ENCODE measurements at places on chromosomes 5 and 9.
A peak's percentile ranks its signal among the peaks of the same experiment; 100 is the strongest.

GRCh38 chr5:134149571-134150303 lies 27.0 kb downstream of the SKP1 start:
- no peaks in the 10 kb centered on the region for H3K4me1 ChIP-seq
- H3K4me3 ChIP-seq, result no peak overlapping the region
- DNase-seq, result no peak
- H3K27me3 ChIP-seq, result no peaks in the 10 kb centered on the region
- H3K27ac ChIP-seq, result no peak overlapping the region

- peak; percentile 98 for DNase-seq
- no peaks in the 10 kb centered on the region for H3K27me3 ChIP-seq
- H3K36me3 ChIP-seq, result no peaks in the 10 kb centered on the region
- H3K4me3 ChIP-seq, result peak within 1 kb of the TSS; percentile 92
These were observed at the start of gene SETX for GRCh38 chr9:132354637-132355355. SETX (minus strand) TSS chr9:132354986; CDS start chr9:132349428, 5,558 bp downstream.

GRCh38 chr5:146894753-146895521 lies 16.4 kb upstream of the PPP2R2B start:
- no peak overlapping the region for H3K27ac ChIP-seq
- no peak for DNase-seq
- H3K4me3 ChIP-seq, result no peak overlapping the region
- no peaks in the 10 kb centered on the region for H3K36me3 ChIP-seq
- no peaks in the 10 kb centered on the region for H3K27me3 ChIP-seq

GRCh38 chr9:2919347-2919746 lies 75.5 kb upstream of the PUM3 start:
- DNase-seq, result no peak
- H3K36me3 ChIP-seq, result no peaks in the 10 kb centered on the region
- no peaks in the 10 kb centered on the region for H3K27me3 ChIP-seq

DNA sequence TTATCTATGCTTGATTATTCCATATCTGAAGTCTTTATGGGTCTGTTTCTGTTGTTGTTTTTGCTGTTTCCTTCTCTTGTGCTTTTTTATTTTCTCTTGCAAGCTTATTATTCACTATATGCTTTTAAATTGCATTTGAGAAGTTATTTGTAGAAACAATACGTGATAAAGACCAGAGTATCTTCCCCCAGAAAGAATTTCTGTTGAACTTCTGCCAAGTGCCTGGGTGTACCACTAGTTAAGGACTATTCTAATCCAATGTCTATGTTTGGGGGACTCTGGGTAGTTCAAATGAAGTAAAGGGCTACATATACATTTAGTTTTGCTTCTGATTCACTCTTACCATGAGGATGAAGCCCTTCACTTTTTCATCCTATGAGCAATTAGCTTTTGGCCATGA lies 54.3 kb downstream of the SLF1 start:
- H3K27ac ChIP-seq, result no peak overlapping the region
- H3K4me3 ChIP-seq, result no peak overlapping the region
- H3K36me3 ChIP-seq, result no peaks in the 10 kb centered on the region
- peaks cover 5% of the 10 kb centered on the region for H3K4me1 ChIP-seq
- H3K27me3 ChIP-seq, result no peaks in the 10 kb centered on the region
- no peak for DNase-seq

DNA sequence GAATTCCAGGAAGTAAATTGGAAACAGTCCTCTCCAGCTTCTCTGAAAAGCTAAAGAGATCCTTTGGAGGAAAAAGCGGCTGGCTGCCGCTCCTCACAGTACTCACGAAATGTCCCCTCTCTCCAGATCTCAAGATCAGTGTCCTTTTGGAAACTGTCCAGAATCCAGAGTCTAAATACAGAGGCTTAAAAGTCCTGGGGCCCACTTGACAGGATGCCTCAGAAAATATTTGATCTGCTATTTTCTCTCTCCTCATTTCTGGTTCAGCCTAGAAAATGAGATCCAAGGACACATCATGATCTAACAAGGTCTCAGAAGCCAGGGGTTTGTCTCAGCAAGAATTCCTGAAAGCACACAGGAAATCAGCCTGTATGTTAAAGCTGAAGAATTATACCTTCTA lies 7.2 kb downstream of the C1QTNF2 start:
- no peak overlapping the region for H3K27ac ChIP-seq
- no peak for DNase-seq
- no peaks in the 10 kb centered on the region for H3K27me3 ChIP-seq
- H3K4me3 ChIP-seq, result no peak overlapping the region
- H3K36me3 ChIP-seq, result no peaks in the 10 kb centered on the region
- H3K4me1 ChIP-seq, result no peaks in the 10 kb centered on the region

GRCh38 chr9:96075111-96075510 lies 199.6 kb downstream of the ERCC6L2 start:
- no peaks in the 10 kb centered on the region for H3K27me3 ChIP-seq
- H3K4me1 ChIP-seq, result no peaks in the 10 kb centered on the region
- H3K36me3 ChIP-seq, result no peaks in the 10 kb centered on the region
- no peak overlapping the region for H3K4me3 ChIP-seq
- no peak for DNase-seq
- no peak overlapping the region for H3K27ac ChIP-seq

- no peak for DNase-seq
- H3K36me3 ChIP-seq, result no peaks in the 10 kb centered on the region
- no peaks in the 10 kb centered on the region for H3K4me1 ChIP-seq
These were observed 39.1 kb upstream of the SPATA31C2 start for GRCh38 chr9:88177371-88177770.

DNA sequence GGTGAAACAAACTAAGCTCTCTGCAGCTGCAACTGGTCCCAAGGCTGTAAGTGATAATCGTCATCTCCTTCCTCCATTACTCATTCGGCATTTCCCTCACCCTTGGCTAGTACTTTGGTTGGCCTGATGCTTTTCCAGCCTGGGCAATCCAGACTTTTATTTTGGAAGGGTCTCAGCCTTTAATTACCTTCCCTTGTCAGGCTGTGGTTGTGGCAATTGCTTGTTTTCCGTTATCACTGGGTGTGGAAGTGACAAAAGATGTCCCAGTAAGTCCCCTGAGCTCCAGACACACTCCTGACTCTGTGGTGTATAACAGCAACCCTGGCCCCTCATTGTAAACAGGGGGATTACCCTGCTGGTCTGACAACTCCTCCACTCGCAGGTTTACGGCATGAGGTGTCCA lies 6.3 kb upstream of the FAF2 start:
- no peaks in the 10 kb centered on the region for H3K36me3 ChIP-seq
- H3K27me3 ChIP-seq, result peaks cover 6% of the 10 kb centered on the region
- H3K4me3 ChIP-seq, result no peak overlapping the region
- H3K4me1 ChIP-seq, result peaks cover 5% of the 10 kb centered on the region
- H3K27ac ChIP-seq, result no peak overlapping the region

DNA sequence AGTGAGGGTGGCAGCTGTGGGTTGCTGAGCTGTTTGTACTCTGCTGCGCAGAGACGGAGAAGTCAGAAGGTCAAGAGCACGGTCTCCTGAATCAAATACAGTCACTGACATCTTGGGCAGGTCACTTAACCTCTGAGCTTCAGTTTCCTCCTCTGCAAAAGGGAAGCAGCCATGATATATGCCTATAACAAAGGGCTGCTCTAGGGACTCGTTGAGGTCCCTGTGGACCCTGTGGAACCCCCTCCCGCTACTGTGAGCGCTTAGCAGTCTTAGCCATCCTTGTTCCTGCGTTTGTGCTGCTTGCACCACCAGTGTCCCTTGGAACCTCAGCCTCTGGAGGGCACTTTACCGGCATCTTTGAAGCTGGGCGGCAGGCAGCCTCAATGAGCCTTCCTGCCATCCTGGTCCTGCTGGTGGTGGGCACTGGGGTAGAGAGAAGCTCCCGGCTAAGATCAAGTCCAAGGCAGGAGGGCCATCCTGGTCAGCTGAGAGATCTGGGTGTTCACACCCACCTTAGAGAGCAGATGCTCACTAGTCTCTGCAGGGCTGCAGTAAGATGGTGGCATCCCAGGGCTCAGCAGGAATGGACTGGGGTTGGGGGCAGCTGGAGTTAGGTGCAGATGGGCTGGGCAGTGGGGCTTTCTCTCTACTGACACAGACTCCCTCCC lies 8.7 kb downstream of the JADE2 start:
- no peak overlapping the region for H3K4me3 ChIP-seq
- H3K27me3 ChIP-seq, result no peaks in the 10 kb centered on the region
- DNase-seq, result no peak
- no peak overlapping the region for H3K27ac ChIP-seq
- H3K4me1 ChIP-seq, result no peaks in the 10 kb centered on the region

- H3K4me1 ChIP-seq, result no peaks in the 10 kb centered on the region
- no peak overlapping the region for H3K27ac ChIP-seq
- H3K36me3 ChIP-seq, result no peaks in the 10 kb centered on the region
- no peak for DNase-seq
- H3K4me3 ChIP-seq, result no peak overlapping the region
These were observed 391.5 kb downstream of the FGF10 start for GRCh38 chr5:43997647-43998272.

- H3K27ac ChIP-seq, result no peak overlapping the region
- H3K4me3 ChIP-seq, result no peak overlapping the region
- no peak for DNase-seq
- H3K27me3 ChIP-seq, result no peaks in the 10 kb centered on the region
- H3K4me1 ChIP-seq, result no peaks in the 10 kb centered on the region
- no peaks in the 10 kb centered on the region for H3K36me3 ChIP-seq
These were observed 32.6 kb downstream of the TPPP start for GRCh38 chr5:660491-661030.

DNA sequence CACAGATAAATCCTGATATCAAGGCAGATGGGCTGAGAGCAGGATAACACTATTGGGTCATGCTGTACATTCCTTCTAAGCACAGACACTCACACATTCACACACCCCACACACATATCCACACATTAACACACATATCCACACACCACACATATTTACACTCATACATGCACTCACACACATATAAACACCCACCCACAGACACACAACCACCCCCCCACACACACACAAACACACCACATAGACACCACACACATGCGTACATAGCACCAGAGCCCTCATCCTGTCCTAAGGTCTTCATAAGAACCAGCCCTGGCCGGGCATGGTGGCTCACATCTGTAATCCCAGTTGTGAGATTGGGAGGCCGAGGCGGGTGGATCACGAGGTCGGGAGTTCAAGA lies 322.3 kb upstream of the ADCY2 start:
- no peak for DNase-seq
- no peaks in the 10 kb centered on the region for H3K4me1 ChIP-seq
- no peaks in the 10 kb centered on the region for H3K36me3 ChIP-seq
- no peak overlapping the region for H3K4me3 ChIP-seq

DNA sequence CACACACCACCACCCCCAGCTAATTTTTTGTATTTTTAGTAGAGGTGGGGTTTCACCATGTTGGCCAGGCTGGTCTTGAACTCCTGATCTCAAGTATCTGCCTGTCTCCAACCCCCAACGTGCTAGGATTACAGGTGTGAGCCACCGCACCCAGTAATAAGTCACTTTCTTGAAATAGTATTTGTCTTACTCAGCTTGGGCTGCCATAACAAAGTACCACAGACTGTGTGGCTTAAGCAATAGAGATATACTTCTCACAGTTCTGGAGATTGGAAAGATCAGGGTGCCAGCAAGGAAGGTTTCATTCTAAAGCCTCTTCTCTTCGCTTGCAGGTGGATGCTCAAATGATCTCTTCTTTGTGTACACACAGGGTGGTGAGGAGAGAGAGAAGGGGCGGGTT lies 99.8 kb downstream of the ARRDC3 start:
- H3K4me1 ChIP-seq, result peaks cover 9% of the 10 kb centered on the region
- no peaks in the 10 kb centered on the region for H3K27me3 ChIP-seq
- H3K4me3 ChIP-seq, result no peak overlapping the region
- H3K36me3 ChIP-seq, result no peaks in the 10 kb centered on the region
- no peak for DNase-seq

GRCh38 chr5:160324886-160325285 lies 12.5 kb upstream of the CCNJL start:
- H3K27me3 ChIP-seq, result no peaks in the 10 kb centered on the region
- no peak overlapping the region for H3K27ac ChIP-seq
- H3K4me1 ChIP-seq, result no peaks in the 10 kb centered on the region
- no peak for DNase-seq
- no peaks in the 10 kb centered on the region for H3K36me3 ChIP-seq
- no peak overlapping the region for H3K4me3 ChIP-seq

- no peak overlapping the region for H3K4me3 ChIP-seq
- no peak overlapping the region for H3K27ac ChIP-seq
These were observed 98.6 kb upstream of the IER5L start for GRCh38 chr9:129276486-129277230.

DNA sequence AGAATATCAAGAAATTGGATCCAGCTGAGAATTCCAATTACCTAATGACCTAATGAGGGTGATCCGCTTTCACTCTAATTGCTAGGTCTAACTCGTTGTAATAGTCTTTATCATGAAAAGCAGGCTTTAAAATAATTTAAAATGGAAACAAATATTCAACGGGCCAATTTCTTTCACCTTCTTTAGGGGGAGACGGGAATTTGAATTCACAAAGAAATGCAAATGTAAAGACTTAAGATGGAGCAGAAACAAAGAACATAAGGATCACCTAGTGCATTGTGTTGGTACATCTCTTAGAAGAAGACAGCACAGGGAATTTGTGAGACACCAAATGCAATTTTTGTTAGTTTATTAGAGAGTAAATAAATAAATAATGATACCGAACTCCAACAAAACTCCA lies 1.5 kb upstream of the KCNN2 start:
- DNase-seq, result no peak
- no peaks in the 10 kb centered on the region for H3K36me3 ChIP-seq
- H3K27ac ChIP-seq, result no peak overlapping the region
- H3K27me3 ChIP-seq, result no peaks in the 10 kb centered on the region
- peak overlapping the region; percentile 96 for H3K4me3 ChIP-seq

GRCh38 chr9:127814619-127815511 lies 12.2 kb downstream of the FPGS start:
- no peak for DNase-seq
- H3K27ac ChIP-seq, result no peak overlapping the region
- H3K27me3 ChIP-seq, result no peaks in the 10 kb centered on the region
- no peaks in the 10 kb centered on the region for H3K36me3 ChIP-seq
- H3K4me3 ChIP-seq, result no peak overlapping the region
- no peaks in the 10 kb centered on the region for H3K4me1 ChIP-seq

GRCh38 chr9:113991714-113992113 lies 86.4 kb downstream of the AMBP start:
- H3K27ac ChIP-seq, result no peak overlapping the region
- H3K27me3 ChIP-seq, result no peaks in the 10 kb centered on the region
- DNase-seq, result no peak
- no peaks in the 10 kb centered on the region for H3K4me1 ChIP-seq
- no peaks in the 10 kb centered on the region for H3K36me3 ChIP-seq
- no peak overlapping the region for H3K4me3 ChIP-seq

- no peaks in the 10 kb centered on the region for H3K4me1 ChIP-seq
- no peak overlapping the region for H3K4me3 ChIP-seq
- H3K27me3 ChIP-seq, result no peaks in the 10 kb centered on the region
- no peak for DNase-seq
- H3K36me3 ChIP-seq, result no peaks in the 10 kb centered on the region
These were observed 65.1 kb upstream of the IL33 start for GRCh38 chr9:6150483-6150882.

DNA sequence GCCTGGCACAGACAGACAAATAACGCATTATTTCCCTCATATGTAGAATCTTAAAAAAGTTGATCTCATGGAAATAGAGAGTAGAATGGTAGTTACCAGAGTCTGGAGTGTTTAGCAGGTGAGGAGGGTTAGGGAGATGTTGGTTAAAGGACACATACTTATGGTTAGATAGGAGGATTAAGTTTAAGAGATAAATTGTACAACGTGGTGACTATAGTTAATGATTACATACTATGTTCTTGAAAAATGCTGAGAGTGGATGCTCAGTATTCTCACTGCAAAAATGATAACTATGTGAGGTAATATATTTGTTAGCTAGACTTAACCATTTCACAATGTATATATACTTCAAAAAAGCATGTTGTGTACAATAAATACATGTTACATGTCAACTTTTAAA lies 38.0 kb downstream of the CERT1 start:
- no peaks in the 10 kb centered on the region for H3K4me1 ChIP-seq
- H3K27me3 ChIP-seq, result no peaks in the 10 kb centered on the region
- H3K4me3 ChIP-seq, result no peak overlapping the region
- H3K36me3 ChIP-seq, result no peaks in the 10 kb centered on the region

Data from MM.1S (cell line).